ENCODE measurements at places on chromosomes 1 and 21.

GRCh38 chr1:197920067-197920396, 2.9 kb downstream of the LHX9 start:
- no peak for DNase-seq

- no peak for DNase-seq
These were observed 146.9 kb downstream of the MIS18A start for GRCh38 chr21:32131960-32132359.

GRCh38 chr1:63936276-63936675, 162.5 kb downstream of the ROR1 start:
- DNase-seq: no peak

DNA sequence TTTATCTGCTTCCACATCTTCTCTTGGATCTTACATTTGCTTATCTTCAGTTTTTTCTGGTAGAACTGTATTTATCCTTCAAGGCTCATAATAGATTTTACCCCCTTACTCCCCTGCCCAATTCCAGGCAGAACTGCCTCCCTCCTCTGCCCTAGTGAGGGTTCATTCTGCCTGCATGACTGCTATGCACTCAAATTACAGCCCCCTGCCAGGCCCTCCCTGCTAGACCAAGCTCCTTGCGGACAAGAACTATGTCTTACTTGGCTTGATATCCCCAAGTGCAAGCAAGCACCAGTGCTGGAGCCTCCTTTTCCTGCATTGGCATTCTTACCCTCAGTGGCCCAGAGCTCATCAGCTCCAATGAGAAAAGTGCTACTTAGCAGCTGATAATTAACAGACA, 18.1 kb downstream of the MAPKAPK2 start:
- DNase-seq: no peak

GRCh38 chr1:199573047-199573446, 454.5 kb upstream of the NR5A2 start:
- no peak for DNase-seq

GRCh38 chr1:16020325-16020724, 1.5 kb upstream of the CLCNKA start:
- DNase-seq: no peak

GRCh38 chr1:244954359-244954758, 90.0 kb upstream of the HNRNPU start:
- no peak for DNase-seq
